Activated CD8-positive, alpha-beta T cell treated with anti-CD3 and anti-CD28 coated beads for 36 hours (primary cell): ENCODE measurements at places on chromosomes 11 and 22.

DNA sequence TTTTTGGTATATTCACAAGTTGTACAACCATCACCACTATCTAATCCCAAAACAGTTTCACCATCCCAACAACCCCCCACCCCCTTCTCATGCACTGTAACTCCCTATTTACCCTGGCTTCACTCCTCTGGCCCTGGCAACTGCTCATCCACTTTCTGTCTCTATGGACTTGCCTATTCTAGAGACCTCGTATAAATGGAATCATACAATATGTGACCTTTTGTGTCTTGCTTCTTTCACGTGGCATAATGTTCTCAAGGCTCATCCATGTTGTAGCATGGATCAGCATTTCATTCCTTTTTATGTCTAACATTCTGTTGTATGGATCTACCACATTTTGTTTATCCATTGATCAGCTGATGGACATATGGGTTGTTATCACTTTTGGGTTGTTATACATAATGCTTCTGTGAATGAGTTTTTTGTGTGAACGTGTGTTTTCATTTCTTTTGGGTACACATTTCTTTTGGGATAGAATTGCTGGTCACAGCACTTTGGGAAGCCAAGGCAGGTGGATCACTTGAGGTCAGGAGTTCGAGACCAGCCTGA, 46.1 kb downstream of the GDPD5 start:
- no peak for DNase-seq
- peaks cover 16% of the 10 kb centered on the region for H3K4me1 ChIP-seq
- H3K27ac ChIP-seq, result no peak overlapping the region
- no peak overlapping the region for H3K4me3 ChIP-seq
- H3K36me3 ChIP-seq, result no peaks in the 10 kb centered on the region
- H3K27me3 ChIP-seq, result no peaks in the 10 kb centered on the region

DNA sequence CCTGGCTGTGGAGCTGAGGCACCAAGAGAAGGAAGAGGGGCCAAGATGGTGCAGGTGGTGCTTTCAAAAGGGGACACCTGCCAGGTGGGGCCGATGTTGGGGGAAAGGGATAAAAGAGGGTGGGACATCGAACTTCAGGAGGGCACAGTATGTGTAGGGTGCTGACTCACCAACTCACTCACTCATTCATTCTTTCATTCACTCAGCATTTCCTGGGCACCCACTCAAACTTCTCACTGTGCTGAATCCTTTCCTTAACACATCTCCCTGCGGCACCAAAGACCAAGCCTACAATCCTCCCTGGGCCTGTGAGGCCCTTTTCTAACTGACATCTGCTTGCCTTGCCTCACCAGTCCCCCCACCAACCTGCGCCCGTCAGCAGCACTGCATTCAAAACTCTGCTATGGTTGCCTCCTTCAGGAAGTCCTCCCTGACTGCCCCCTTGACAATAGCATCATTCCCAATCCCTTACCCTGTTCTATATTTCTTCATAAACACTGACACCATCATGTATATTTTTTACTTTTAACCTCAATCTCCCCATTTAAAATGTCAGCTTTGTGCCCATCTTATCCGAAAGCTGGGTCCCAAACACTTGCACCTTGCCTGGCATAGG, 246.6 kb downstream of the MN1 start:
- H3K4me3 ChIP-seq, result no peak overlapping the region
- no peaks in the 10 kb centered on the region for H3K27me3 ChIP-seq
- H3K36me3 ChIP-seq, result no peaks in the 10 kb centered on the region

GRCh38 chr22:17103351-17103750, 17.8 kb downstream of the TMEM121B start:
- H3K27me3 ChIP-seq, result no peaks in the 10 kb centered on the region
- no peak overlapping the region for H3K27ac ChIP-seq
- no peak for DNase-seq
- H3K4me1 ChIP-seq, result peaks cover 65% of the 10 kb centered on the region
- peaks cover 57% of the 10 kb centered on the region for H3K36me3 ChIP-seq

- H3K4me1 ChIP-seq, result no peaks in the 10 kb centered on the region
- H3K27me3 ChIP-seq, result peaks cover 7% of the 10 kb centered on the region
- H3K27ac ChIP-seq, result no peak overlapping the region
- H3K36me3 ChIP-seq, result no peaks in the 10 kb centered on the region
- H3K4me3 ChIP-seq, result no peak overlapping the region
- DNase-seq, result no peak
Observed at GRCh38 chr22:49327411-49328117, 500.1 kb downstream of the BRD1 start.

DNA sequence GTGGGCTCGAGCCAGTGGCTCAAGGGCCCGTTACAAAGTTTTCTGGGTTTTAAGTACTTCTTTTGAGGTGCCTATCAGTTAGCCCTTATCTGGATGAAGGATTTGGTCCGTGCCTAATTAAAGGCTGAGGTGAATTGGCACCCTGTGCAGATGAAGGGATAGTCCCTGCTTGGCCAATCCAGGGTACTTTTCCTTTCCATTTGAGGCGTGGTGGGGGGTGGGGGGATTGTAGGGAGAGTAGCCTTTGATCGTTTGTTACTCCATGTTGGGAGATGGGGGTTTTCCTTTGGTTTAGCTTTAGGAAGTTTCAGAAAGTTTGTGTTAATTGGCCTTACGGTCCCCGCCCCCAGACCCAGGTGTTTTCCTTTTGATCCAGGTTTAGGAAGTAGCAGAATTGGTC, 170.8 kb downstream of the DDX10 start:
- no peak overlapping the region for H3K27ac ChIP-seq
- H3K27me3 ChIP-seq, result no peaks in the 10 kb centered on the region
- DNase-seq, result no peak

DNA sequence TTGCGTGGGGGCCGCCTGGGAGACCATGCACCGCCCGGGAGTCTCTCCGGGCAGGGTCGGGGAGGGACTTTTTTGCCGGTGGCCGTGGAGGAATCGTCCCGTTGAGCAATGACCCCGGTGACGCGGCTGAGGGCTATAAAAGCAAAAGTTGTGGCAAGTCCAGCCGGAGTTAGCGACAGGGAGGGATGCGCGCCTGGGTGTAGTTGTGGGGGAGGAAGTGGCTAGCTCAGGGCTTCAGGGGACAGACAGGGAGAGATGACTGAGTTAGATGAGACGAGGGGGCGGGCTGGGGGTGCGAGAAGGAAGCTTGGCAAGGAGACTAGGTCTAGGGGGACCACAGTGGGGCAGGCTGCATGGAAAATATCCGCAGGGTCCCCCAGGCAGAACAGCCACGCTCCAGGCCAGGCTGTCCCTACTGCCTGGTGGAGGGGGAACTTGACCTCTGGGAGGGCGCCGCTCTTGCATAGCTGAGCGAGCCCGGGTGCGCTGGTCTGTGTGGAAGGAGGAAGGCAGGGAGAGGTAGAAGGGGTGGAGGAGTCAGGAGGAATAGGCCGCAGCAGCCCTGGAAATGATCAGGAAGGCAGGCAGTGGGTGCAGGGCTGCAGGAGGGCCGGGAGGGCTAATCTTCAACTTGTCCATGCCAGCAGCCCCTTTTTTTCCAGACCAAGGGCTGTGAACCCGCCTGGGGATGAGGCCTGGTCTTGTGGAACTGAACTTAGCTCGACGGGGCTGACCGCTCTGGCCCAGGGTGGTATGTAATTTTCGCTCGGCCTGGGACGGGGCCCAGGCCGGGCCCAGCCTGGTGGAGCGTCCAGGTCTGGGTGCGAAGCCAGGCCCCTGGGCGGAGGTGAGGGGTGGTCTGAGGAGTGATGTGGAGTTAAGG, at the start of gene NEAT1:
Gene NEAT1 (plus strand): TSS at position 166 of the 883 bp plus-strand sequence.
- H3K27me3 ChIP-seq, result peaks cover 8% of the 10 kb centered on the region
- H3K4me3 ChIP-seq, result peak within 1 kb of the TSS; percentile 89
- H3K36me3 ChIP-seq, result peaks cover 65% of the 10 kb centered on the region
- peaks cover 29% of the 10 kb centered on the region for H3K4me1 ChIP-seq
- peak; percentile 94 for DNase-seq

DNA sequence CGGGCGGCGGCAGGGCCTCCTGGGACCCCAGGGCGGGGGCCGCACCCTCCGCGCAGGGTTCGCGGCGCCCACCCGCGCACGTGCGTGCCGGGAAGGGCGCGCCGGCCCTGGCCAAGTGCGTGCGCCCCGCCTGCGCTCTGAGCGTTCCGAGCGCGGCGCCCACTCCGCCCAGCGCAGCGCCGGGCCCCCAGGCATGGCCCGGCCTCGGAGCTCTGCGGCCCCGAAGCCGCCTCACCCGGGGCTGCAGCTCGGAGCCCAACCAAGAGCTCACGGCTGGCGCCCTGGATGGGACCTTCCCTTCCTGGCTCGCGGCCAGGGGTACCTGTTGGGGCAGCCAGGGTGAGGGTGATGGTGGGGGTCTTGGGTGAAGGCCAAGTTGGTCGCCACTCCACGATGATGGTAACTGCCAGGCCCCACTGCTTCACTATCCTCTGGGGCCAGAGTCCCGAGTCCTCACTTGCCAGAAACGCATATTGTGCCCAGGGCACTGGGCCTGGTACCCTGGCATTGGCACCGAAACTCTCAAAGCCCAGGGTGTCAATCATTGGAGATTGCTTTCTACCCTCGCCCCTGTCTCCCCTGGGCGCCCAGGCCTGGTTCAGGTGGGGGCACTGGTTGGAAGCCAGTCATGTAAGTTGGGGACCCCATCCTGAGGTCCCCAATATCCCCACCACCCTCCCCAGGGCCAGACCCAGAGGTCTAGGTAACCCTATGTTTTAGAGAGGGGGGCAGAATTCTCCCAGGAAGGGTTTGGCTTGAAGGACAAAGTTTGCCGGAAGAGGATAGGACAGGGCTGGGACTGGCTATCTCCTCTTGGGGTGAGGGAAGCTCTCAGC, 882 bp downstream of the ANO1 start:
- H3K27me3 ChIP-seq, result peaks cover 24% of the 10 kb centered on the region
- no peak overlapping the region for H3K4me3 ChIP-seq
- H3K27ac ChIP-seq, result no peak overlapping the region
- DNase-seq, result no peak
- peaks cover under 1% of the 10 kb centered on the region for H3K4me1 ChIP-seq

GRCh38 chr22:41508770-41509170, 35.5 kb downstream of the POLR3H start:
- no peak overlapping the region for H3K4me3 ChIP-seq
- DNase-seq, result no peak
- no peak overlapping the region for H3K27ac ChIP-seq
- no peaks in the 10 kb centered on the region for H3K4me1 ChIP-seq
- H3K27me3 ChIP-seq, result no peaks in the 10 kb centered on the region

- H3K27ac ChIP-seq, result no peak overlapping the region
- H3K27me3 ChIP-seq, result peaks cover 8% of the 10 kb centered on the region
- H3K4me3 ChIP-seq, result no peak overlapping the region
- DNase-seq, result peak; percentile 70
- H3K36me3 ChIP-seq, result no peaks in the 10 kb centered on the region
Observed at GRCh38 chr11:13955971-13956421, 6.5 kb upstream of the SPON1 start.

GRCh38 chr22:43992331-43992821, 31.7 kb upstream of the PARVB start:
- no peaks in the 10 kb centered on the region for H3K27me3 ChIP-seq
- no peak overlapping the region for H3K4me3 ChIP-seq
- peaks cover 21% of the 10 kb centered on the region for H3K4me1 ChIP-seq
- no peak overlapping the region for H3K27ac ChIP-seq

DNA sequence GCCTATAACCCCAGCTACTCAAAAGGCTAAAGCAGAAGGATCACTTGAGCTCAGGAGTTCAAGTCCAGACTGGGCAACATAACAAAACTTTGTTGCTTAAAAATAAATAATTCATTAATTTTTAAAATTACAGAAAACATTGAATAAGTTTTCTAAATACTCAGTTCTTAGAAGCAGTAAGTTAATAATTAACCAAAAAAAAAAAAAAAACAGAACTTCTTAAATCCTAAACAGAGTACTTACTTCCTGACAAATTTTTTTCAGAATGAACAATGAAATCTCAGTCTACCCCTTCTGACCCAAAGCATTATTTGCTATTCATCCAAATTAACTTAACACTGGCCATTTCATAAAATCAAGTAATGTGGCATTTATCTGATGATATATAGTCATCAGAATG, 65.4 kb upstream of the ARHGAP32 start:
- no peak overlapping the region for H3K4me3 ChIP-seq
- H3K4me1 ChIP-seq, result peaks cover 4% of the 10 kb centered on the region
- no peak overlapping the region for H3K27ac ChIP-seq
- no peaks in the 10 kb centered on the region for H3K27me3 ChIP-seq
- DNase-seq, result no peak
- H3K36me3 ChIP-seq, result no peaks in the 10 kb centered on the region

DNA sequence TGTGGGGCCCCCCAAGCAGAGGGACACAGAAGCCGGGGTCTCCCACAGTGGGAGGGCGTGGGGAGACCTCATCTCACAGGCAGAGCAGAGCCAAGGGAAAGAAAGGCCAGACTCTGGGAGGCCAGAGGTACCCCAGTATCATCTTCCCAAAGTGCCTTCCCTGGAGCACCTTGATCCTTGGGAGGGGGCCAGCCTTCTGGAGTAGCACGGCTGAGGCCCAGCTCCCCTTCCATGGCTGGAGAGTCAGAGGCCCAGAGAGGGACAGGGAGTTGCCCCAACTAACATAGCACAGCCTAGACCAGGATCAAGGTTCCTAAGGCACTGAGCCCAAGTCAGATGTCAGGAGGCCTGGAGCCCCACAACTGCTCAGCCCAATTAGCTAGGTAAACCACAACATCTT, 50.6 kb downstream of the ELFN2 start:
- no peak for DNase-seq
- no peak overlapping the region for H3K4me3 ChIP-seq
- no peaks in the 10 kb centered on the region for H3K4me1 ChIP-seq
- no peak overlapping the region for H3K27ac ChIP-seq

DNA sequence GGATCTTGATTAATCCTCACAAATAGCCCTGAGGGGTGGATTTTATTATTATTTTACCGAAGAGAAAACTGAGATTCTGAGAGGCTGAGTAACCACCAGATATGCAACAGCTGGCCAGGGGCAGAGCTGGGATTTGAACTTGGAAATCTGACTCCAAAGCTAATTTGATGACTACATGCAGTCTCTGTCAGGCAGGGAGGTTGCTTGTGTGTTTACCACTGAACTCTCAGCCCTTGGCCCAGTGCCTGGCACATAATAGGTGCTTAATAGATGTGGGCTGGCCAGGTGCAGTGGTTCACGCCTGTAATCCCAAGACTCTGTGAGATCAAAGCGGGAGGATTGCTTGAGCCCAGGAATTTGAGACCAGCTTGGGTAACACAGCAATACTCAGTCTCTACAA, 121.7 kb upstream of the CRYBB3 start:
- DNase-seq, result no peak
- H3K27me3 ChIP-seq, result no peaks in the 10 kb centered on the region
- peaks cover 3% of the 10 kb centered on the region for H3K36me3 ChIP-seq
- H3K4me3 ChIP-seq, result no peak overlapping the region
- peak overlapping the region; percentile 83 for H3K27ac ChIP-seq
- H3K4me1 ChIP-seq, result peaks cover 80% of the 10 kb centered on the region

- H3K27ac ChIP-seq, result peak overlapping the region; percentile 95
- H3K4me3 ChIP-seq, result peak overlapping the region; percentile 66
- H3K4me1 ChIP-seq, result peaks cover 93% of the 10 kb centered on the region
- H3K27me3 ChIP-seq, result no peaks in the 10 kb centered on the region
- H3K36me3 ChIP-seq, result peaks cover 29% of the 10 kb centered on the region
- no peak for DNase-seq
Observed at GRCh38 chr11:64866173-64866491, 12.3 kb downstream of the EHD1 start.

GRCh38 chr11:134527382-134528243, 115.6 kb upstream of the B3GAT1 start:
- no peak for DNase-seq
- H3K36me3 ChIP-seq, result no peaks in the 10 kb centered on the region
- H3K27ac ChIP-seq, result no peak overlapping the region
- H3K4me1 ChIP-seq, result no peaks in the 10 kb centered on the region

GRCh38 chr11:27971171-27971570, 136.8 kb downstream of the KIF18A start:
- H3K36me3 ChIP-seq, result no peaks in the 10 kb centered on the region
- no peak overlapping the region for H3K27ac ChIP-seq
- no peaks in the 10 kb centered on the region for H3K4me1 ChIP-seq
- DNase-seq, result no peak
- no peaks in the 10 kb centered on the region for H3K27me3 ChIP-seq
